ENCODE measurements at places on chromosomes 13 and 19. TPM values are rescaled to one million over a fixed set of nuclear protein-coding genes. Genes with fewer than 3 reads are reported as not detected.

SYNE4 gene
- total RNA-seq = not detected

IFNL3 gene
- not detected for total RNA-seq

PCDH17 gene
- total RNA-seq = 8.9 TPM

CEACAM20 gene
- not detected for total RNA-seq

ADM5 gene
- total RNA-seq = 0.83 TPM

COMP gene
- 0.46 TPM for total RNA-seq

CGB2 gene
- not detected for total RNA-seq

ZNF317 gene
- total RNA-seq = 23.1 TPM

CD70 gene
- not detected for total RNA-seq

Data from esophagus muscularis mucosa (tissue), 4 donors.